Activated CD4-positive, alpha-beta T cell treated with anti-CD3 and anti-CD28 coated beads, Interleukin-2, Interleukin-6, amounts not matched to agents 100 ng/mL and 50 ng/mL, durations not matched to agents 16 hours and 8 hours (primary cell): ENCODE measurements at places on chromosomes 5 and 9.

DNA sequence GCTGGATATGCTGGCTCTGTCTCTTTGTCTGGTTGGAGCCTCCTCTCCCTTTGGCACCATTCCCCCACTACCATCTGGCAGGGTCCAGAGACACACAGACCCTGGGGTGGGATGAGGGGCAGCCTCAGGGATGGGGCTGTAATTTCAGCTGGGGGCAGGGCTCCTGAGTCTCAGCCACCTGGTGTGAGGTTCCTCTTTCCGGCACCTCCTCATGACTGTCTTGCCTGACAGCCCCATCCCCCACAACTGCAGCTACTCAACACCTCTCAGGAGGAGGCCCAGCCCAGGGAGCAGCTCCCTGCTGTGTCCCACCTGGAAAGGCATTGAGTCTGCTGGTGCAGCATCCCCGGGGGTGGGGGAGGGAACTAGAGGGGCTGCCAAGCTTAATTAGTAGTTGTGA is 11.7 kb upstream of the RPS14 start:
- no peak for DNase-seq

DNA sequence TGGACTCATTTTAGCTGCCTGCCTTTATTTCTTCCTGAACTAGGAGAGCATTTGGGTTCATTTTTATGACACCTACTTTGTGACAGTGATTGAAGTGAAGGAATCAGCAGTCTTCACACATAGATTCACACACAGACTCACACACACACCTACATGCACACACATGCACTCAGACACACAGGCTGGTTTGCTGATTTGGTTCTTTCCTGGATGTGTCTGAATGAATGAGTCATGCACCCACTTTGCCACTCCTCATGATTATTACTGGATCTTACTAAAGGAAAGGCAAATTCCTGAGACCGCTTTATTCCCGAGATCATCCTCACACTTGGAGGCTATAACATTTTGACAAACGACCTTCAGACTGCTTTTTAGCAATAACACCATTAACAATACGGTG is 529.5 kb downstream of the AGTPBP1 start:
- no peak for DNase-seq

- DNase-seq, result no peak
Measured at GRCh38 chr5:135010502-135011354, 23.3 kb downstream of the PITX1 start.

- DNase-seq, result no peak
Measured at GRCh38 chr5:5772202-5772601, 349.7 kb downstream of the ICE1 start.

DNA sequence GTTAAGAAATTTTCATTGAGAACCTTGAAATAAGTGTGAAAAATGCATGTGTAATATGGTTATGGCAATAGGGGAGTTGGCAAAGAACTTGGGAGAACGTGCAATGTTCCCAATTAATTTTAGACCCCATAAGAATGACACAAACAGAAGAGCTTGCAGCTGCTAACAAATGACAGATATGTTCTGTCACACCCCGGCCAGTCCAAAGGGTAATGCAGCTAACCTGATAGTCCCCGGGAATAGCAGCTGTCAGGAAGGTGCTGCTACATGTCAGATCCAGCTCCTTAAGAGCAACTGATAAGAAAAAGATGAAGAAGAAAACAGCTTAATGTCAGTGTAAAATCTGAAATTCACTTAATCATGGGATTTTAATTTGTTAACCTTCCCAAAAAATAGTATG is 30.4 kb downstream of the SEMA5A start:
- DNase-seq, result no peak

- DNase-seq, result peak; percentile 36
Measured at GRCh38 chr5:96963267-96963666, 27.4 kb downstream of the LNPEP start.

GRCh38 chr5:151258816-151259215 is 5.8 kb downstream of the GM2A start:
- DNase-seq, result no peak

GRCh38 chr5:71912021-71912420 is 192.9 kb downstream of the CARTPT start:
- no peak for DNase-seq

GRCh38 chr5:148972396-148972795 is 90.5 kb downstream of the SH3TC2 start:
- no peak for DNase-seq

GRCh38 chr5:176630681-176631222 is 277 bp downstream of the EIF4E1B start:
- DNase-seq, result no peak

DNA sequence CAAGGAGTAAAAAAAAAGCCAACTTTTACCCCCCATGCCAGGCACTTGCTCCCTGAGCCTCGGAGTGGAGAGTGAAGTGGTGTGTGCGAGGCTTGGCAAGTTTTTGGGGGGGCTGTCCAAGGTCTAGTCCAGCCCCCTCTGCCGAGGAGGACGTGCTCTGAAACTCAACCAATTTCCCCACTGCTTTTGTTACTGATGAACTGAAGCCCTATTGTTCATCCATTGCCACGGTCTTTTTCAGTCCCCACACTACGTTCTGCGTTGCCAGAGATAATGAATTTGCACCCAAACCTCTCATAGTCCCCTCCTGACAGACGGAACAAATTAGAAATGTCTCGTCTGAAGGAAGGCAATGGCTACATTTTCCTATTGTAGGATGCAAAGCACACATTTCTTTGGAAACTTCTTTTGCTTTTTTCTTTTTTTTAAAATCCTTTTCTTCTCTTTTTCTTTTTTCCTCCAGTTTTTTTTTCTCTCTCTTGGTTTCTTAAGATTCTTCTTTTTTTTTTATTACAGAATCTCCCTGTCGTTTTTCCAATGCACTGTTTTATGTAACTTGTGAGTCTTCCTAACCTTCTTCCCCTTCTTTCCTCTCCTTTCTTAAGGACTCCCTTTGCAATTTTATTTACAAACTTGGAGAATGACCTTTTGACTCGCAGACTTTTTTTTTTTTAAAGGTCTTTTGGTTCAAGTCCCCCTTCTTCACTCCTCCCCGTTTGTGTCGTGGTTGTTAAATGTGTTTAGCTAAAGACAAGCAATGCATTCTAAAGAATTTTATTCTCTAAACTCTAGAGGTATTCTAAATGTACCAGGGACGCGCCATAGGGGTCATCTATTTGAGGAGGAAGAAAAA is 209.5 kb downstream of the MEF2C start:
- DNase-seq, result no peak

- DNase-seq, result no peak
Measured at GRCh38 chr5:176473335-176474006, 25.3 kb downstream of the FAF2 start.

- DNase-seq, result no peak
Measured at GRCh38 chr5:151568036-151568435, 23.1 kb downstream of the FAT2 start.

- DNase-seq, result no peak
Measured at GRCh38 chr5:59547731-59548130, 345.8 kb downstream of the PDE4D start.

DNA sequence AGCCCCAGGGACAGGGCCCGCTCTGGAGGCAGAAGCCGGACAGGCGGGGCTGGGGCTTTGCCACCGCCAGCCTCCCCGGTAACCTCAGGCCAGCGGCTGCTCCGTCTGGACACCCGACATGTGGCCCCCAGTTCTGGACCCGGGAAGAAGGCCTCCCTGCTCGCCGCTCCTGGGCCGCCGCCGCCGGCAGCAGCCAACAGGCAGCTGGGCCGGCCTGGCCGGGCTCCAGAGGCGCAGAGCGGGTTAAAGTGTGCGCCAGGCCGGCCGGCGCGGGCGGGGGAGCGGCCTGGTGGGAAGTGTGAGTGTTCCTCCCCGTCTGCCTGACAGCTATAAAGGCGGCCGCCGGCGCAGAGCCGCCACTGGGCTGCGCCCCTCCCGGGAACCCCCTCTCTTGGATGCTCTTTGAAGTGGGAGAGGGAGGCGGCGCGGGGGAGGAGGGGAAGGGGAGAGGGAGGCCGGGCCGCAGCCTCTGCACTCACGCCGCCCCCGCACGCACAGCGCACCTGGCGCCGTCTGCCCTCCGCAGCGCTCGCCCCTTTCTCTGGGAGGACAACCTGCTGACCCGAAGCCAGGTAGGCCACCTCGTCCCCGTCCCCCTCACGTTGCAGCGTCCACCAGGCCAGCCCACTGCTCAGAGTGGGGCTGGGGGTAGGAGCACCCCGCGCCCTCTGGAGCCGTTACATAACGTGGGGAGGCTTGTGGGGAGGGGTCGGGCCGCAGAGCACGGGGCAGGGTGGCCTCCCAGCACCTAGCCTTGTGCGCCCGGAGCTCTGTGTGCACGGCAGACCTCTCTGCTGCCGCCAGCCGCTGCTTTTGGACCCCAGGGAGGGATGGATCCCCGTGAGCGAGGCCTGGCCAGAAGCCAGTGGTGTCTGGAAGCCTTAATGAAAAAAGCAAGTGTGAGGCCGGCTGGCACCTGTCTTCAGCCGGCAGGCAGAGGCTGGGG is at the start of gene ADAMTSL2:
TSS of gene ADAMTSL2 (plus strand) at position 359 of the 946 bp plus-strand sequence. CDS start 2,009 bp downstream, outside the sequence.
- no peak for DNase-seq

- no peak for DNase-seq
Measured at GRCh38 chr9:122346478-122347347, 24.1 kb upstream of the PTGS1 start.

DNA sequence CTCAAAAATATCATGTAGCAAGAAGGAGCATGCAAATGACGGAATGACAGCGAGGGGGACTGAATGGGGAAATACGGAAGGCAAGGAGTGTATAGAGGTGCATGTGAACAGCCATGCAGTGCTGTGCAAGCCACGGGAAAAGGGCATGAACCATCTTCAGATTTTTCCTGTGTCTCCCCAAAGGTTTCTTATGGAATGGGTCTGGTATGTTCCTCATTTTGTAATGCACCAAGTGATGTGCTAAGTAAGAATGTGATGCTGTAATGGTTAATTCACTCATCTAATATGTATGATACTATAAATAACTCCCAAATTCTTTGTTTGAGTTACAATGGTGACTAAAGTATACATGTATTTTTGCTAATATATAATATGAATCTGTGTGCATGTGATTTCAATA is 99.0 kb upstream of the DAB2 start:
- DNase-seq, result no peak

DNA sequence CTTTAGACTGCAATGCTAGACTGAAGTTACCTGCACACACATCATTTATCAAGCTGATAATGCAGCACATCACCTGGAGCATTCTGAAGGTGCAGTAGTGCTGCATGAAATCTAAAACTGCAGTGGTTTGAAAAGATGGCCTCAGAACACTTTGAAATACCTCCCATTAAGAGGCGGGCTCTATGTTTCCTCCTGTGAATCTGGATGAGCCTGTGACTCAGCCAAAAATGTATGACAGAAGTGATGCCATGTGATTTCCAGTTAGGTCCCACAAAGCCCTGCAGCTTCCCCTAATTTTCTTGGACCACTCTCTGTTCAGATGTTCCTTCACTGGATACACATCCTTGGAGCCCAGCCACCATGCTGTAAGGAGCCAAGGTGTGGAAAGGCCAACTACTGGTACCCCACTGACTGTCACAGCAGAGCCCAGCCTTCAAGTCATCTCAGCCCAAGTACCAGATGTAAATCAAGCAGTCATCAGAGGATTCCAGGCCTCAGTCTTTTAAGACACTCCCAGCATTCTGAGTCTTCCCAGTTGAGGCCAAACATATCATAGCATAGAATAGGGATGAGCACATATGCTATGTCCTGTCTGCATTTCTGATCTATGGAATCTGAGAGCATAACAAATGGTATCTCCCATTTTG is 27.2 kb upstream of the DEPDC1B start:
- no peak for DNase-seq

- no peak for DNase-seq
Measured at GRCh38 chr5:96432216-96433065, 607 bp downstream of the PCSK1 start.

DNA sequence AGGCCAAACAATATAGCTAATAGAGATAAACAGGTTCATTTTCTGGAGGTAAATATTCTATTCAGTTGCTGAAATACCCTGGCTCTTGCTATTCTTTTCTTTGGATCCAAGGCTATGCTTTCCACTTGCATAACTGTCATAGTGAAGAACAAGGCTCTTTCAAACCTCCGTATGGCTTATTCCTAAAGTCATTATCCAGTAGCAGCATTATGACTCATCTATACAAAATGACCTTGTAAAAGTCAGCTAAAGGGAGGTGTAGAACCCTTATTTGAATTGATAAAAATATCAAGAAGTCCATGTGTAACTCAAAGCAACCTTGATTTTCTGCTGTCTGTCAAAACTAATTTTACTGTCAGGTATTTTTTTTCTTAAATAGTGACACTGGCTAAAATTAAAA is 447.8 kb downstream of the PLK2 start:
- no peak for DNase-seq

GRCh38 chr9:122402874-122403273 is 32.0 kb downstream of the PTGS1 start:
- no peak for DNase-seq

GRCh38 chr5:132294728-132295504 is 722 bp downstream of the SLC22A4 start:
- DNase-seq, result peak; percentile 87

GRCh38 chr5:180207593-180207992 is 1.4 kb downstream of the RASGEF1C start:
- DNase-seq, result no peak

GRCh38 chr5:121264605-121265004 is 587.1 kb upstream of the FTMT start:
- DNase-seq, result no peak

GRCh38 chr9:136117291-136117915 is 1.3 kb downstream of the TMEM250 start:
- peak; percentile 71 for DNase-seq

- DNase-seq, result no peak
Measured at GRCh38 chr9:38294220-38294960, 98.1 kb upstream of the ALDH1B1 start.

DNA sequence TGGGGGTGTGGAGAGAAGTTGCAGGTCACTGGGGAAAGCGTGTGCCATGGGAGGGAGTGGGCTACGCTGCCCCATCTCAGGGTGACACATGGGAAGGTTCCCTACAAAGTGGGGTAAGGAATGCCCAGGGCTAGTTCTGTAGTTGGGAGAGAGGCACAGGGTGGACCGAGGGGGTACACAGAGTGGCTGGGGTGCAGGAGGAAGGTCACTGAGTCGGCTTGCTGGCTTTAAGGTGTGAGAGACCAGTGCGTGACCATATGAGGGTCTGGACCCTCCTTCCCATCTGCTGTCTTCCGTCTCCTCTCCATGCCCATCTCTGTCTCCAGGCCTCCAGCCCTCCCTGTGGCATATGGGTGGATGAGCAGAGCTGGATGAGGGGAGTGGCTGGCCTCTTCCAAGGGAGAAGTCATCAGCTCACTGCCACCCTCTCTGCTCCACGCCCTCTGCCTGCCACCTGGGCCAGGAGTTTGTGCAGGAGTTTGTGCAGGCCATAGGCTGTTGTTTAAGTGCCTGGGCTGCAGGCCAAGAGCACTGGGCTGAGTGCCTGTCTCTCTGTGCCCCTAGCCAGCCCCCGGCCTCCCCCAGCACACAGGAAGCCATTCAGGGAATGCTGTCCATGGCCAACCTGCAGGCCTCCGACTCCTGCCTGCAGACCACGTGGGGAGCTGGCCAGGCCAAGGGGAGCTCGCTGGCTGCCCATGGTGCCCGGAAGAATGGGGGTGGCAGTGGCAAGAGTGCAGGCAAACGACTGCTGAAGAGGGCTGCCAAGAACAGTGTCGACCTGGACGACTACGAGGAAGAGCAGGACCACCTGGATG is 96.8 kb downstream of the PHF2 start:
- no peak for DNase-seq
